ENCODE measurements at places on chromosomes 11 and 22. TPM values are rescaled to one million over a fixed set of nuclear protein-coding genes. Genes with fewer than 3 reads are reported as not detected.
A peak's percentile ranks its signal among the peaks of the same experiment; 100 is the strongest.

- no peak for DNase-seq
Observed at GRCh38 chr11:78708388-78708787, 133.7 kb upstream of the NARS2 start.

- no peak for DNase-seq
Observed at GRCh38 chr11:31806186-31806927, 4.8 kb downstream of the PAX6 start.

DNA sequence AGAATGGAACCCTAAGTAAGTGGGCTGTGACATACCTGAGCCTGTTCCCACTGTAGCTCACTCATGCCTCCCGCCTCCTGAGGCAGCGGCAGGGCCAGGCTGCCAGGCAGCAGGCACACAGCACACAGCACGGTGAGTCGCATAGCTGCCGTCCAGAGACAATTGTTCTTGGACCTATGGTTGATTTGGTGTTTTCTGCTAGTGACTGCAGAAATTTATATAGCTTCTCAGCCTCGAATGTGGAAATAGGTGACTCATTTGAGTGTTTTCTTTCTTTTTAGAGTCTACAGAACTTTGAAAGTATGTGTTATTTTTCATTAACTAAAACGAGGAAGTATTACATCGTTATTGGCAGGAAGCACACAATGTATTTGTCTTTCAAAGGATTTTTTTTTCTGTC, at the start of gene MMP7:
Gene MMP7 (minus strand): TSS at position 190 of the 400 bp plus-strand sequence. CDS start 47 bp downstream, at position 143.
- peak; percentile 80 for DNase-seq

- no peak for DNase-seq
Observed at GRCh38 chr11:57290288-57290687, 34.5 kb downstream of the TNKS1BP1 start.

GRCh38 chr11:75535071-75535470, 9.3 kb upstream of the GDPD5 start:
- no peak for DNase-seq

DNA sequence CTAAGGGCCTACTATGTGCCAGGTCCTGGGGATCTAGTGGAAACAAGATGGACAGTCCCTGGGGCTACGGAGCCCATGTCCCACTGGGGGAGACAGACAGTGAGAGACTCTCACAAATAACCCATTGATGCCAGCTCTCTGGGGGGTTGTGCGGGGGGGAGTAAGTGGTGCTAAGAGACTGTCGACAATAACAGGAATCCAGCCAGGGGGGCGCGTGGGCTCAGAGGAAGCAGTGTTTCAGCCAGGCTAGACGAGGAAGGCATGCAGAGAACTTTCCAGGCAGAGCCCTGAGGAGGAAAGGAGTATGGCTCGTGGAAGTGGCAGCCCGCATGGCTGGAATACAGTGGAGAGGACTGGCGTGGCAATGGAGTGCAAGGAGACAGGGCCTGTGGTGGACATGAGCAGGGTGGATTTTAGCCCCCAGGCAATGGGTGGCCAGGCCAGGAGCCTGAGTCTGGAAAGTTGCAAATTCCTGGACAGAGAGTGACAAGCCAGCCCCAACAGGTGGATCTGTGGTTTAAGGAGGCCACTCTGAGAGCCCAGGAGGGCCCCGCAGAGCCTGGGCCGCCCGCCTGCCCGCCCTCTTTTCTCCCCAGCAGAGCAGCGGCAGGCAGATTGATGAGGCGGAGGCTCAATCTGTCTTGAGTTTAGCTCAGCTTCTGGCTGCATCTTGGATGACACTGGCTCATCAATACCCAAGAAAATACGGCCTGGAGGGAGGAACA, 40.0 kb upstream of the TCF20 start:
- DNase-seq, result no peak

- DNase-seq, result no peak
Observed at GRCh38 chr11:120383518-120384155, 47.4 kb downstream of the ARHGEF12 start.

GRCh38 chr11:79087238-79087960, 353.4 kb downstream of the TENM4 start:
- no peak for DNase-seq

Gene RGL4
- not detected for total RNA-seq

Gene OR52I2
- total RNA-seq, result not detected

All from HT-29 (cell line).